ENCODE measurements at places on chromosomes 7 and 10. TPM values are rescaled to one million over a fixed set of nuclear protein-coding genes. Genes with fewer than 3 reads are reported as not detected.

GRCh38 chr7:5636446-5636835 lies 145.0 kb downstream of the RNF216 start:
- DNase-seq: no peak

DNA sequence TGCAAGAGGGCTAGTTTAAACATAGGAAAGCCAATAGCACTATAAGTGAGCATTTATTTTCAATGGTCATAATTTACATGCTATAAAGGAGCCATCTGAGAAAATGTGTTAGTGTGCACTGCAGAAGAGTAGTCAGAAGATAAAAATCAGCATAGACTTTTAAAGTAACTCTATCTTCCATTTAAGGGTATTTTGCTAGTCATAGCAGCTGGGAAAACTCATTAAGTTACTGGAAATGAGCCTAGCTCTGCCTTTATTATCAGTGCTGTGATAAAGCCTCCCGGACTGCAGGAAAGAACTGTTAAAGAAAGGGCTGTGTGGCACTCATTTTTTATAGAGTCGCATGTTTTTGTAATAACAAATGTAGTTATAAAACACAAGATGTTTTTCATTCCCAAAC lies 825.8 kb upstream of the POM121L12 start:
- no peak for DNase-seq

GRCh38 chr10:72812753-72813430 lies 80.6 kb upstream of the OIT3 start:
- DNase-seq: no peak

Gene GARS1
- total RNA-seq: 154 TPM

- DNase-seq: no peak
Measured at GRCh38 chr10:48805848-48806247, 121.2 kb downstream of the WDFY4 start.

DNA sequence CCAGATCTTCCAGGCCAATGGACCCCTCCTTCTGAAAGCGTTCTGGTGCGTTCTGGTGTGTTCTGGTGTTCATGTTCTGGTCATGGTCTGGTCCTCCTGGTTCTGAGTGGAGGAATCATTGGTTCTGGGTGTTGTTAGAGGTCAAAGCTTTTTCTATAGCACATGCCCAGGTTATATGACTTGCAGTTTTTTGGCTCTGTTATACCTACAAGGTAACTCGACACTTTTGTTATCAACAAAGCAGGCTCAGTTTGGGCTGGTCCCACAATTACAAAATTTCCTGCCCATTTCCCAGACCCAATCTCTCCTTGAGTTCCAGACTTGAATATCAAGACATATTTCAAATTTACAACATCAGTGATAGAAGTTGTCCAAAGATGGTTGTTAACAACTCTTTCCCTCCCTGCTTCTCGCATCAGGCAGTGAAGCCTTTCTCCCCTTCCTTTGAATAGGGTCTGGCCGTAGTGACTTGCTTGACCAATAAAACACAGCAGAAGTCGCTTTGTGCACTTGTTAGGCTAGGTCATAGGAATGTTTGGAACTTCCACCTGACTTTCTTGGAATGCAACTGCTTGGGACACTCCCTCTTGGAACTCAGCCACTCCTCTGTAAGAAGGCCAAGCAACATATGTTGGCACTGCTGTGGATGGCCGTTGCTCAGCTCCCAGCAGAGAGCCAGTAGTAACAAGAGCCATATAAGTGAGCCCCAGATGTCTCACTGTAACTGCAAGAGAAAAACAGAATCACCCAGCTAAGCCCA lies 83.1 kb upstream of the STEAP1B start:
- no peak for DNase-seq

Gene H2BK1
- total RNA-seq: 1.6 TPM

DNA sequence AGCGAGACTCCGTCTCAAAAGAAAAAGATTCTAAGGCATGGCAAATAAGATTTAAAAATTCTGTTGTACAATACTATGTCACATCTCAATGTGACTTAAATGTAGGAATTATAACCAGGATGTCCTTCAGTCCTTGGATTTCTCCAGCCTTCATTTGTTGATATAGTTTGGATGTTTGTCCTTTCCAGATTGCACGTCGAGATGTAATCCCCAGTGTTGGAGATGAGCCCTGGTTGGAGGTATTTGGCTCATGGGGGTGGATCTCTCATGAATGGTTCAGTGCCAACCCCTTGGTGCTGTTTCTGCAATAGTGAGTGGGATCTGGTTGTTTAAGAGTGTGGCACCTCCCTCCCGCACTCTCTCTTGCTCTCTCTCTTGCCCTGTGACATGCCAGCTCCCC lies 12.8 kb upstream of the ACHE start:
- no peak for DNase-seq

Gene GALNT17
- total RNA-seq: not detected

- DNase-seq: no peak
Measured at GRCh38 chr10:10818082-10818481, 199.6 kb upstream of the CELF2 start.

DNA sequence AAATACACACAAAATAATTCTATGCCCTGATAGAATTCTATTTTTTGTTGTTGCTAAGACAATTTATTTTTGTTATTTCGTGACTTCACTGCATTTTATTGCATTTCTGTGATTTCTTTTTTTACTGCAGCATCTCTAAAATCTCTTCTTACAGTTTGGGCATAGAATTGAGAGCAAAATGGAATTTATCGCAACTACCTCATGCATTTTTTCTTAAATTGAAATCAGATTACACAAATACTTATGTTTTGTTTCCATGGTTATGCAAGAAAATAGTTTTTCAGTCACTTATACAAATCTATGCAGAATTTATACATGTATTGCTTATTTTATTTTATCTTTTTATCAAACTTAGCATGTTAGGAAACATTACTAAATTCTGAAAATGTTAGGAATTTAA lies 781.8 kb upstream of the LRRTM3 start:
- no peak for DNase-seq

GRCh38 chr7:45574416-45574668 lies 174 bp downstream of the ADCY1 start:
- DNase-seq: no peak

GRCh38 chr10:131786756-131787605 lies 113.8 kb upstream of the PPP2R2D start:
- DNase-seq: no peak

Gene C10orf62
- total RNA-seq: not detected

GRCh38 chr7:158778471-158778870 lies 50.8 kb downstream of the ESYT2 start:
- no peak for DNase-seq

DNA sequence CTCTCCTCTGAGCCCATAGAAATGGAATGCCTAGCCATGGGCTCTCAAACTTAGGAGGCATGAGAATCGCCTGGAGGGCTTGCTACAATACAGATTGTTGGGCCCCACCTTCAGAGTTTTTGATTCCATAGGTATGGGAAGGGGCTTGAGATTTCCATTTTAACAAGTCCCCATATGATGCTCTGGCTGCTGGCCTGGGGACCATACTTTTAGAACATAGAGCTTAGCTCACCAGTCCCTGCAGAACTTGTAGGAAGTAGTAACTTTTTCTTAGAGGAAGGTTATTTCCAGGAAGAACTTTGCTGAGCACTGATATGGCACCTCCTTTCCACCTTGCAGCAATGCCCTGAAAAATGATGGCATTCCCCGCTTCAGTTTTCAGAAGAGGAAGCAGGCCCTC lies 177.0 kb upstream of the ZMIZ1 start:
- no peak for DNase-seq

- no peak for DNase-seq
Measured at GRCh38 chr10:73808021-73808815, 3.2 kb downstream of the NDST2 start.

- DNase-seq: no peak
Measured at GRCh38 chr10:128419466-128420019, 293.3 kb upstream of the MKI67 start.

Gene ACSM6
- total RNA-seq: not detected

Gene TCF7L2
- 2.2 TPM for total RNA-seq

- DNase-seq: no peak
Measured at GRCh38 chr7:2689951-2690705, 2.1 kb downstream of the AMZ1 start.

Gene RAPGEF5
- total RNA-seq: 0.34 TPM

DNA sequence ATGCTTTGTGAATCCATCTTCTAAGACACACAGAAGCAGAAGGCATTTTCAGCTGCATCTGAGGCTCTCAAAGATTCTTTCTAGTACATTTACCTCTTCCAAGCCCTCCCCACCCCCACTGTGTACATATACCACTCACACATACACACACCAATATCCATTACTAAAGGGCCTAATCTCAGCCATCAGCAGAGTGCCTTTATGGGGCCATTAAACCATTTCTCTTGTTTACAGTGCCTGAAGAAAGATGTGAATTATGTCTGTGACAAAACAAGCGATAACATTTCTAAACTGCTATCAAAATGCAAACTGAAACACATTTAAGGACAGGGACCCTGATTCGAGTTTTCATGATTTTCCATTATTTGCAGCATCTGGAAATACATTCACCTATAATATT lies 40.0 kb downstream of the ETV1 start:
- DNase-seq: no peak

GRCh38 chr7:18530224-18531179 lies 35.0 kb downstream of the HDAC9 start:
- no peak for DNase-seq

GRCh38 chr10:76336213-76336963 lies 905.0 kb downstream of the LRMDA start:
- DNase-seq: no peak

GRCh38 chr10:100338434-100339036 lies 8.5 kb upstream of the SCD start:
- peak; percentile 84 for DNase-seq

Gene UPK3B
- total RNA-seq: 2.1 TPM

DNA sequence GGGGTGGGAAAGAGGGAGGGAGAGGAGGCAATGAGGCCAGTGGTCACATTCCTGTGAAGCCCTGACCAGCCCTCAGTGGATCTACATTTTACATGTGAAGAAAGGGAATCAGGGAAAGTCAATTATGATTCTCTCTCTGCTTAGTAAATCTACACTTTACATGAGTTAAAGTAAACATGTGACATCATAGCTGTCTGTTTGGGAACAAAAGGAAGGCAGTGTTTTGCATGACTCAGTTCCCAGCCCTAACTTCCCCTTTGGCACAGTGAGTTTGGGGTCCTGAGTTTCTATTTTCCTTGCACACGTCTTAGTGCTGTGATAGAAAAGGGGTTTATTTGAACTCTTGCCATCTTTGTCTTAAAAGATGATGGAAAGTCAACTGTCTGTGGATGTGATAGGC lies 615.1 kb downstream of the SDK1 start:
- DNase-seq: no peak

- DNase-seq: no peak
Measured at GRCh38 chr7:127317447-127317961, 64.8 kb upstream of the GRM8 start.

GRCh38 chr10:35579726-35580422 lies 25.3 kb upstream of the GJD4 start:
- no peak for DNase-seq

GRCh38 chr7:86158111-86158510 lies 485.6 kb upstream of the GRM3 start:
- DNase-seq: no peak

- no peak for DNase-seq
Measured at GRCh38 chr7:66443946-66444345, 184.7 kb upstream of the KCTD7 start.

- no peak for DNase-seq
Measured at GRCh38 chr7:32037650-32038198, 32.5 kb downstream of the PDE1C start.

Gene HABP2
- not detected for total RNA-seq

- DNase-seq: no peak
Measured at GRCh38 chr7:137998250-137998649, 3.6 kb downstream of the CREB3L2 start.

Gene HOXA5
- total RNA-seq: not detected

DNA sequence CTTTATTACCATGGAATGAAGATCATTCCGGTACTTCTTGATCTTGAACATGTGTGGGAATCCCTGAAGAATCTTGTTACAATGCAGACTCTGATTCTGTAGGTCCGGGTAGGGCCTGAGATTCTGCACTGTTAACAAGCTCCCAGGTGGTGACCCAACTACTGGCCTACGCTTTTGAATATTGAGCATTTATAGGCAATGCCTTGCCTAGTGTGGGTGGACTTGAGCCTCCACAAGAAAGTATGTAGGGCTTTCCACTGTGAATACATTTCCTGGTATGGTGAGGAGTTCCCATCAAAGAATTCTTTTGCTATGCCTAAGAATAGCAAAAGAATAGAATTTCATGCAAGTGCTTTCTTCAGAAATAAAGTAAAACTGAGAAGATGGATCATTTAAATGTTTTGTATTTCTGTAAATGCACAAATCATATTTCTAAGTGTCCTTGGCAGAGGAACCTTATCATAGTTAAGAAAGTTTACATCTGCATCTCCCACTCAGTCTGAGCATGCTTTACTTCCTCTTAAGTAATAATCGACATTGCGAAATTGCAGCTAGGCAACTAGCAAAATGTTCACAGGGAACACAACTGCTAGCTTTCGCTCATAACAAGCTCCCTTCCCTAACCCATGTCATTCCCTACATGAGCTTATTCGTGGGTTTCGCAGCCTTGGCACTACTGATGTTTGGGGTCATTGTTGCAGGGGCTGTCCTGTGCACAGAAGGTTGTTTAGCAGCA lies 71.4 kb downstream of the AHR start:
- no peak for DNase-seq

Gene PRSS37
- not detected for total RNA-seq

GRCh38 chr10:85607043-85607695 lies 759.4 kb downstream of the GRID1 start:
- DNase-seq: no peak

Gene INA
- total RNA-seq: not detected

DNA sequence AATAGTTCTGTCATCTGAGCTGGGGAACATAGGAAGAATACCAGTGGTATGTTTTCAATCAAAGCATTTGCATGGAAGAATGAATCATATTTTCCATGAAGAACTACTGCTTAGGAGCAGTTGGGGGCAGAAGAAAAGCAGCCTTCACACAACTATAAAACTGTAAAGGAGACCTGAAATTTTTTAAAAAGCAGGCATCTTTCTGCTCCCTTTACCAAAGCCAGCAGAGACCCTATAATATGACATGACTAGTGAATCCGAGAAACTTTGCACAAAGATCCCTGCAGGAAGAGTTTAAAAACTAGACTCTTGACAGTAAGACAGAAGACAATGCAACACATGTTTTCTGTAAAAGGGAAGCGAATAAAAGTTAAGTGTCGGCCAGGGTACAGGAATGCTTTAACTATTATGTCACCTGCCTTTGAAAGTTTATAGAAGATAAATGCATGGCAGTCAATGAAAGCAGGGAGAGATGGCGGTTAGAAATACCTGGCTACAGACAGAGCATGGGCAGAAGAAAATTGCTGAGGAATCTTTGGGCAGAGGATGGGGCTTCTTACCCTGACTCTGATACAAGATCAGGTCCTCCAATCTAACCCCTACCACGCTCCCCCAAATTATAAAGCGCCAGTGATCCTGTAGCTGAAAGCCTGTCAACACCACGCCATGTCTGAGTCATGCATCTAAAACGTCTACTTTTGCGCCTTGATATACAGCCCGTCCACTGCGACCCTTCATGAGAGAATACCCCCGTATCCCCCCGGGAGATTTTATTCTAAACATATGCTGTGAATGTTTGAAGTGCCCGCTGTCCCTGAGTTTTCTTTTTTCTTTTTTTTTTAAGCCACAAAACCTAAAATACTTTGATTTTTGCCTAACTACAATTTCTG lies 93.1 kb downstream of the GLI3 start:
- no peak for DNase-seq
